ENCODE measurements at places on chromosomes 2 and 18. TPM values are rescaled to one million over a fixed set of nuclear protein-coding genes. Genes with fewer than 3 reads are reported as not detected.

DNA sequence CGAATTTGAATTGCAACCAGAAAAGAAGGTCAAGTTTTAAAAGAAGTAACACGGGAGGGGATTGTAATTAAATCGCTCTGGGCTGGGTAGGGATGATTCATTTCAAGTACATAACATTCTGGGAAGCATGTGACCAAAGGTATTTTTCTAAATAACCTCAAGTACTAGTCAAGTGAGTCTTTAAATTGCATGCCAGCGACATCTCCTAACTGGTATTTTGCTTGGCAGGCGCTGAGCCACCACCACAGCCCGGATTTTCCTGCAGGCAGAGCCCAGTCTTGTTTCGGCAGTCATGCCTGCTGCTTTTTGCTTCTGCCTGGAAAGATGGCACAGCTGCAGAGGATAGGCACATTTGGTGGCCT, 33.7 kb upstream of the NPAS2 start:
- no peak for DNase-seq
- H3K36me3 ChIP-seq = no peaks in the 10 kb centered on the region
- H3K27ac ChIP-seq = peak overlapping the region; percentile 68

ZNF804A gene
- total RNA-seq = 0.33 TPM

- H3K27ac ChIP-seq = no peak overlapping the region
- no peaks in the 10 kb centered on the region for H3K27me3 ChIP-seq
- peaks cover 13% of the 10 kb centered on the region for H3K4me1 ChIP-seq
Measured at GRCh38 chr2:136025057-136025973, 39.9 kb upstream of the DARS1 start.

- no peaks in the 10 kb centered on the region for H3K36me3 ChIP-seq
- H3K4me3 ChIP-seq = no peak overlapping the region
- no peak for DNase-seq
Measured at GRCh38 chr2:43077876-43078275, 148.5 kb downstream of the ZFP36L2 start.

- H3K4me1 ChIP-seq = peaks cover 22% of the 10 kb centered on the region
- DNase-seq = no peak
- no peaks in the 10 kb centered on the region for H3K27me3 ChIP-seq
- H3K4me3 ChIP-seq = no peak overlapping the region
Measured at GRCh38 chr18:79410731-79411613, 15.2 kb downstream of the NFATC1 start.

GRCh38 chr18:2992995-2993877, 19.7 kb downstream of the LPIN2 start:
- DNase-seq = no peak
- no peak overlapping the region for H3K27ac ChIP-seq
- H3K4me3 ChIP-seq = no peak overlapping the region
- H3K27me3 ChIP-seq = no peaks in the 10 kb centered on the region
- no peaks in the 10 kb centered on the region for H3K36me3 ChIP-seq

BOLA3 gene
- total RNA-seq = 46.9 TPM

SERPINB3 gene
- not detected for total RNA-seq

GRCh38 chr2:111201214-111201613, 80.5 kb downstream of the BCL2L11 start:
- H3K4me3 ChIP-seq = no peak overlapping the region
- H3K27me3 ChIP-seq = no peaks in the 10 kb centered on the region
- no peak overlapping the region for H3K27ac ChIP-seq
- no peaks in the 10 kb centered on the region for H3K4me1 ChIP-seq
- DNase-seq = peak; percentile 90

- H3K27me3 ChIP-seq = no peaks in the 10 kb centered on the region
- H3K4me1 ChIP-seq = peaks cover 20% of the 10 kb centered on the region
- H3K4me3 ChIP-seq = no peak overlapping the region
- H3K27ac ChIP-seq = no peak overlapping the region
- H3K36me3 ChIP-seq = peaks cover 5% of the 10 kb centered on the region
Measured at GRCh38 chr2:157822993-157823392, 53.1 kb downstream of the ACVR1 start.

GRCh38 chr2:224551693-224552092, 33.5 kb downstream of the CUL3 start:
- no peak for DNase-seq
- H3K27ac ChIP-seq = no peak overlapping the region
- H3K4me3 ChIP-seq = no peak overlapping the region
- H3K36me3 ChIP-seq = no peaks in the 10 kb centered on the region

GRCh38 chr18:50847192-50847591, 27.4 kb upstream of the MRO start:
- no peaks in the 10 kb centered on the region for H3K36me3 ChIP-seq
- peaks cover 17% of the 10 kb centered on the region for H3K4me1 ChIP-seq
- H3K27me3 ChIP-seq = no peaks in the 10 kb centered on the region
- DNase-seq = no peak
- no peak overlapping the region for H3K4me3 ChIP-seq

DNA sequence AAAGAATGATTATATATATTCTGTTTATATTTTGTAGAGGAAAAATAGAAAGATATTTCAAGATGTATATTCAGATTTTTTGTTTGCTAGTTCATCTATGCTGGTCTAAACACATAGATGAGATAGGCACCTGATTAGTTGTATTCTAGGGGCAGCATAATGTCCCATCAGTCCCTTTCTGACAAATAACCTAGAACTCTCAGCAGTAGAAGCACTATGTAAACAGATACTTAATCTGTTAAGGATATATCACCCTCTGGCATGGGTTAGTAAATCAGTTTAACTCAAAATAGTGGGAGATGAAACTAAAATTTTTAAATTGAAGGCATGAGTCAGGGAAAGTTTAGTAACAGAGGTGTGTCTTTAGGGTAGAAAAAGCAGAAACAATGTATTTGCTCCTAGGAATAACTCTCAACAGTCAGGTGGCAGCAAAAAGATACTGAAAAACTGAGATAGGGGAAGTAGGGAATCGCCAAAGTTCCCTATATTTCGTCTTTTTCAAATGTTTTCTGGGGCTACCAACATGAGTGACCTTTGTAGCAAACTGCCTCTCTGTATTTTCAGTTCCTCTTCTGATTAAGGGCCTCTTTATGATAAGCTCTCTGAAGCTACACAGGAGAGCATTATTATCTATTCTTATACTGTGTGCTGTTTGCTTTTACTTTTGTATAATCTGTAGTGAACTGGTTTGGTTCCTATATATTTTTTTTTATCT, 5.7 kb downstream of the PPP1R1C start:
- no peaks in the 10 kb centered on the region for H3K27me3 ChIP-seq
- no peaks in the 10 kb centered on the region for H3K36me3 ChIP-seq
- no peak overlapping the region for H3K4me3 ChIP-seq
- no peak overlapping the region for H3K27ac ChIP-seq
- DNase-seq = no peak

TSPYL6 gene
- not detected for total RNA-seq

SPC25 gene
- not detected for total RNA-seq

- DNase-seq = no peak
- H3K4me1 ChIP-seq = peaks cover 9% of the 10 kb centered on the region
- no peak overlapping the region for H3K27ac ChIP-seq
- H3K27me3 ChIP-seq = no peaks in the 10 kb centered on the region
- no peak overlapping the region for H3K4me3 ChIP-seq
Measured at GRCh38 chr2:46535360-46535759, 56.0 kb downstream of the TMEM247 start.

SLC23A3 gene
- total RNA-seq = 0.33 TPM

ADCY3 gene
- 66.9 TPM for total RNA-seq

DNA sequence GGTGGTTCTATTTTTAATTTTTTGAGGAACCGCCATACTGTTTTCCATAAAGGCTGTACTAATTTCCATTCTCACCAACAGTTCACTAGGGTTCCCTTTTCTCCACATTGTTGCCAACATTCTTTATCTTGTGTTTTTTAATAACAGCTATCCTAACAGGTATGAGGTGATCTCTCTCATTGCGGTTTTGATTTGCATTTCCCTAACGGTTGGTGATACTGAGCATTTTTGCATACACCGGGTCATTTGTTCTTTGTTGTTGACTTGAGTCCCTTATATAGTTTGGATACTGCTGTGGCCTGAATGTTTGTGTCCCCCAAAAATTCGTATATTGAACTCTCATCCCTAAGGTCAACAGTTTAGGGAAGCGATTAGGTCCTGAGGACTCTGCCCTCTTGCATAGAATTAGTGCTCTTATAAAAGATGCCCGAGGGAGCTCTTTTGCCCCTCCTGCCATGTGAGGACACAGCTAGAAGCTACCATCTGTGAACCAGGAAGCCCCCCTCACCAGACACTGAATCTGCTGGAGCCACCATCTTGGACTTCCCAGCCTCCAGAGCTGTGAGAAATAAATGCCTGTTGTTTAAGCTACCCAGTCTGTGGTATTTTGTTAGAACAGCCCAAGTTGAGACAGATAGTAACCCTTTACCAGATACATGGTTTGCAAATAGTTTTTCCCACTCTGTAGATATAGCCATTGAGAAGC, 4.7 kb downstream of the IMP4 start:
- H3K4me3 ChIP-seq = no peak overlapping the region
- peaks cover 48% of the 10 kb centered on the region for H3K36me3 ChIP-seq
- no peaks in the 10 kb centered on the region for H3K27me3 ChIP-seq
- H3K27ac ChIP-seq = no peak overlapping the region
- H3K4me1 ChIP-seq = peaks cover 20% of the 10 kb centered on the region

EIF2B4 gene
- 39.9 TPM for total RNA-seq

GRCh38 chr2:96325041-96325883, at the start of gene ITPRIPL1:
ITPRIPL1 (plus strand) TSS chr2:96325317; CDS start chr2:96325840, 523 bp downstream.
- peak within 1 kb of the TSS; percentile 50 for H3K27ac ChIP-seq
- peak within 1 kb of the TSS; percentile 70 for H3K4me3 ChIP-seq
- H3K36me3 ChIP-seq = no peaks in the 10 kb centered on the region

CABYR gene
- 3.3 TPM for total RNA-seq

AFF3 gene
- 65.2 TPM for total RNA-seq

DNA sequence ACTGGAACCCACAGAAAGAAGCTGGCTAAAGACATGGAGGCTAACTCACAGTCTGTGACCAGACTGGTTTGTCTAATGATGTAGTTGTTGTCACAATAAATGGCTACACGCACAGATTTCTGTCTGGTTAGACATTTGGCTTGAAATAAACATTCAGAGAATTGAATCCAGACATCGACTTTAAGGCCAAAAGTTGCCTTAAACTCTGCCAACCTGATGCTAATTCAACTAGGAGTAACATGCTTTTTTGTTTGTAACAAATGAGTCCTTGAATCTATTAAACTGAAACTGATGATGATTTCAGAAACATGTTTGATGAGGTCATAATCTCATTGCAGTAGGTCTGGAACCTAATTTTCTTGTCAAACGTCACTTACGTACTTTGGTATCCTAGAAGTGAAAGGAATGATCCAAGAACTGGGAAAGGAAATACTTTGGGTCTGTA, 123.8 kb downstream of the ERBB4 start:
- no peak overlapping the region for H3K4me3 ChIP-seq
- no peak for DNase-seq
- no peaks in the 10 kb centered on the region for H3K27me3 ChIP-seq
- H3K4me1 ChIP-seq = no peaks in the 10 kb centered on the region
- H3K27ac ChIP-seq = no peak overlapping the region

DNA sequence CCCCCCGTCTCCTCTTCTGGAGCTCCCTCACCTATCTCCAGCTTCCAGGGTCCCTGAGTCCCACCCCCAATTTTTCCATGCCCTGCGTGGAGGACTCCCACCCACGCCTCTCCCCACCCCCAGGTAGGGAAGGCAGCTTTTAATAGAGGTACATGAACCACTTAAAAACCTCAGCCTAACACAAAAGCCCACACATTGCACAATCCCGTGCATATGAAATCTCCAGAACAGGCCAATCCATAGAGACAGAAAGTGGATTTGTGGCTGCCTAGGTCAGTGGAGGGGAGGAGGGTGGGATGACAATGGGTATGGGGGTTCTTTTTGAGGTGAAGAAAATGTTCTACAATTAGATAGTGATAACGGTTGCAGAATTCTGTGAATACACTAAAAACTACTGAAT, 145.6 kb downstream of the CABLES1 start:
- no peak overlapping the region for H3K4me3 ChIP-seq
- H3K36me3 ChIP-seq = no peaks in the 10 kb centered on the region
- no peaks in the 10 kb centered on the region for H3K27me3 ChIP-seq
- no peak for DNase-seq

DNA sequence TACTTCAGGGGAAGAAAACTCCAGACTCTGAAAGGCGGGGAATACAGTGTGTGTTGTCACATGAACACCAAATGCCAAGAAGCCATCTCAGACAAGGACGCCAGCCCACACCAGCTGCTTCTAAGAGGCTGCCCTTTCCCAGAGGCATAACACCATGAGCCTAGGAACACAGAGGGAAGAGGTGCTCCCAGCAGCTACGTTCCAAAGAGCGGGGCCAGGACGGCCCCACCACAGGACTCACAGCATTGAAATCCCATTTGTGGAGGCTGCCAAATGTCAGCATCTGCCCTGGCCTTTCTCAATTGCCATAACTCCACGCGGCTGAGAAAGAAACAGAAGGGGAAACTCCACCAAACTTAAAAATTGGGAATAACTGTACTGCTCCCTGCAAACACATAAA, 20.1 kb upstream of the ID2 start:
- peaks cover 22% of the 10 kb centered on the region for H3K4me1 ChIP-seq
- H3K36me3 ChIP-seq = no peaks in the 10 kb centered on the region
- H3K4me3 ChIP-seq = no peak overlapping the region
- no peak for DNase-seq

- no peak for DNase-seq
- H3K4me3 ChIP-seq = no peak overlapping the region
- H3K4me1 ChIP-seq = no peaks in the 10 kb centered on the region
- no peak overlapping the region for H3K27ac ChIP-seq
- H3K36me3 ChIP-seq = no peaks in the 10 kb centered on the region
Measured at GRCh38 chr18:26531605-26532298, 16.6 kb downstream of the KCTD1 start.

- peaks cover 46% of the 10 kb centered on the region for H3K36me3 ChIP-seq
- no peak overlapping the region for H3K27ac ChIP-seq
- no peak for DNase-seq
Measured at GRCh38 chr2:24153478-24153877, 21.4 kb upstream of the FAM228A start.

DNA sequence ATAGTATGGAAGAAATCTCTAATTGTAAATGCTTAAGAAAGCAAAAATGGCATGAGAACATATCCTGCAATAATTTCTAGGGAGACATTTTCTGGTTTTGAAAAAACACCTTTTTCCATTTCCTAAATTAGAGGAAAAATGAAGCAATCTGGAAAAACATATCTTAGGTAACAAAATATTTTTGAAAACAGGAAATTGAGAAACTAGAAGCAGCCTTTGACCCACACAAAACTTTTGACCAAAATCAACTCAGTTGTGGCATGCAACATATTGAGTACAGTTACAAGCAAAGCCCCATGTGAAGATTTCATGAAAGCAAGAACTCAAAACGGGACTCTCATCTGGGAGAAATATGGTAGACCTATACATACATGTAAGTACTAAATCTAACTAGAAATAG, 28.6 kb upstream of the CHAC2 start:
- no peaks in the 10 kb centered on the region for H3K36me3 ChIP-seq
- no peaks in the 10 kb centered on the region for H3K27me3 ChIP-seq
- H3K4me1 ChIP-seq = no peaks in the 10 kb centered on the region

Data from esophagus muscularis mucosa (tissue), 4 donors.